SW 1271 (cell line): ENCODE measurements at places on chromosomes 3 and 15.
A peak's percentile ranks its signal among the peaks of the same experiment; 100 is the strongest.

GRCh38 chr15:90055182-90055581 is 47.1 kb downstream of the IDH2 start:
- DNase-seq: no peak

DNA sequence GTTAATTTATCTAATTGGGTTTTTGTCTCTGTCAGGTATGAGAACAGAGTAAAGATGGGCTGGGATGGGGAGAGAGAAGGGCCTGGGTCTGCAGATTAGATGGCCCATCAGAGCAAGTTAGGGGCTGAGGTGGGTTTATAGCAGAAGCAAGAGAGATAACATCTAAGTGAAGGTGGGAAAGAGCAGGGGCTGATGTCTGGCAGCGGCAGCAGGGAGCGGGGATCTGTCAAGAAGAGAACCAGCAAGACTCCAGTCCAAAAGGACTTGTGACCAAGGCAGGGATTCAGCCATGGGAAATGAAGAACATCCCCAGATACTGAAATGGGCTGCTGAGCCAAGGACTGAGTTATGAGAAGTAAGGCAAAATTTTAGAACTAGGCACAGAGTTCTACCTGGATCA is 320.6 kb upstream of the TBL1XR1 start:
- DNase-seq: no peak

GRCh38 chr3:3744826-3745225 is 54.4 kb upstream of the LRRN1 start:
- DNase-seq: no peak

- no peak for DNase-seq
These were observed 925.6 kb downstream of the FHIT start for GRCh38 chr3:60325610-60326170.

DNA sequence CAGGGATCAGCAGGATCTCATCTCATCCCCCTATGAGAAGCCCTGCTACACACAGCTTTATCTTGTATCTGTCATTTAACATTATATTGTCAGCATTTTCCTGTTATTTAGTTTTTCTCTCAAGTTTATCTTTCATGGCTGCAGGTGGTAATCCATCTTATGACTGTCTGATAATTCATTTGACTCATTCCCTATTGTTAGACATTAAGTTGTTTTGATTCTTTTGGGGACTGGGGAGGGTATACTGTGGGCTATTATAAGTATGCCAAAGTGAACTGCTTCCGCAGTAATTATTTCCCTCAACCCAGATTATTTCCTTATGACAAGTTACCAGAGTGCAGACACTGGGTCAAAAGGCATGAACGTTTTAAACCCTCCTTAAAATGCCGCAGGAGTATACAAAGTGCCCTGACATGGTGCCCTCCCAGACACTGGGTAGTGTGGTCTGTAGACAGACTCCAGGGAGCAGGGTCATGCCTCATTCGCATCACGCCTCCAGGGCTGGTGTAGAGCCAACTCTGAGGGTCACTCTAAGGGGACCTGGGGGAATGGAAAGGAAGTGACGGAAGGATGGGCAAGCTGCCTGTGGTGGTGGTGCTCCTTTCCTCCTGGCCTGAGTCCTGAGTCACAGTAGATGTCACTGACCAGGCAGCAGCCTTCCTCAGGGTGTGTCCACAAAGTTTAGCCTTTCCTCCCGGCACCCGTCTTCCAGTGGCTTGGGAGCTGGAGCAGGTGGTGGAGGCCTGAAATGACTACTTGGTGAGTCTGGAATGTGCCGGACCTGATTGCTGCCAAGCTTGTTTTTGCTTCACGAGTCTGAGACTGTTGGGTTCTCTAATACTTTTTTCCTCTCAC is 11.6 kb downstream of the GPR160 start:
- no peak for DNase-seq

GRCh38 chr15:60682615-60683014 is 203.7 kb upstream of the ICE2 start:
- DNase-seq: no peak

GRCh38 chr3:6508410-6508759 is 352.5 kb upstream of the GRM7 start:
- no peak for DNase-seq

GRCh38 chr3:46162975-46163555 is 45.0 kb downstream of the CCR1 start:
- DNase-seq: no peak

DNA sequence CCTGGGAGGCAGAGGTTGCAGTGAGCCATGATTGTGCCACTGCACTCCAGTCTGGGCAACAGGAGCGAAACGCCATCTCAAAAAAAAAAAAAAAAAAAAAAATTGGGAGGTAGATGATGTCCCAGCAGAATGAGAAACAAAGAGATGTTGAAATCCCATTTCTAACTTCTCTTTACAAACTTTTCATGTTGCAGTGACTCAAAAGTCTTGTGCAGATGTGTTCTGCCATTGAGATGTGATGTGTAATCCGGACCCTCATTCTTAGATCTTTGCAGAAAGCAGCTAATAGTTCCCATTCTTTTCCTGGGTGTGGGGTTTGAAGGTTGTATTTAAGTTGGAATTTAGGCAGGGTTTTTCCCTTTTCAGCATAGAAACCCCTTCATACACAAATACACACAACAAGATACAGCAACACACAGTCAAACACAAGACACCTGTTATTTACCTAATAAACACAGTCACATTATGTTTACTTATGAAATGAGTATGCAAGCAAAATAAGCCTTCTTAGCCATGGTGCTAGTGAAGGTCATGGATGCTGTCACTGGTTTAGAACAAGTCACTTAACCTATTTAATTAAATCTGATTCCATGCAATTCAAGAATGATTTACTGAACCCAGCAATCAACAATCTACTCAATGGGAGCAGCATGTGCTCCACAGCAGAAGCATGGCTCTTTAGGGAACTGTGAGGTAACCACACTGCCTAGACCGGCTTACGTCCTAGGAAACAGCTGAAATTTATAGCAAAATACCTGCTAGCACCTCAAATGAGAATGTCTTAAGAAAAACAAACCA is 14.9 kb downstream of the SIAH2 start:
- no peak for DNase-seq

DNA sequence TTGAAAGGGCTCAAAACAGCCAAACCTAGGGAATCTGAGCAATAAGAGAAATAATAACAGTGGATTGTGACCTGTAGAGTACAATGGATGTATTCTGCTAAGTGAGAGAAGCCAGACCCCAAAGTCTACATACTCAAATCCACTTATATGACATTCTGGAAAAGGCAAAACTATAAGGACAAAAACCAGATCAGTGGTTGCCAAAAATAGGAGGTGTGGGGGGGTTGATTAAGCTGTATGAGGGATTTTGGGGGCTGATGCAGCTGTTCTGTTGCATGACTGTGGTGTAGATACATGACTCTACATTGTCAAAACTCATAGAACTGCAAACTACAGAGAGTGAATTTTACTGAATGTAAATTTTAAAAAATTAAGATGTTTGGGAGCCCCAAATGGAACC is 20.1 kb upstream of the CGNL1 start:
- DNase-seq: no peak

DNA sequence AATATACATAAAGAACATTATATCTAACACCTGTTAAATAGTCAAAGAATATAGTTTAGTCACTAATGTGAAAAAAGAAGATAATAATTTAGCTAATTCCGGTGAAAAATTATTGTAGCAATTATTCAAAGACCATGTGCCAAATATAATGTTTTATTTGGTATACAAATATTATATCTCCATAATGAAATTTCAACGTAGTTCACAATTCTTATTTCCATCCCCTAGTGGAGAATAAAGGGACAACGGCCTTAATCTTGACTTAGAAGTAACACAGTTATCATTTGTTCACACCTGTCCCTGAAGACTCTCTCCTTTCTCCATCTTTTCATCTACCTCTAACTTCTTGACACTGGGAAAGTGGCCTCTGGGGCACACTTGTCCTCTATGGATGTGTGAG is 213.4 kb downstream of the ERC2 start:
- no peak for DNase-seq

GRCh38 chr3:129226374-129226773 is 23.0 kb upstream of the COPG1 start:
- DNase-seq: peak; percentile 45

DNA sequence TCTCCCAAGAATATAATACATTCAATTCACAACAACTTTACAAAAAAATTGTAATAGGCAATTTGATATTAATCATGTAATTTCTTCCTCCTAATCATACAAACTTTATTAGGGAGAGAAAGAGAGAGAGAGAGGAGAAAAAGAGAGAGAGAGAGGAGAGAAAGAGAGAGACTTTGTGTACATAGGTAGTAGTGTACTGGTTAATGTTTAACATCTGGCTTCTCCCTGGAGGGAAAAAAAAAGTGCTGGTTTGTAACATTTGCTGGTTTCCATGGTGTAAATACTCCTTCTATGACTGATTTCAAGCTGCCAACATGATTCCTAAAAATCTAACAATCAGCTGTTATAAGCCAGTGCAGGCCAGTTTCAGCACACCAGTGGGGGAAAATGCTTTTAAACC is 98.0 kb upstream of the ARHGEF26 start:
- DNase-seq: no peak

- DNase-seq: no peak
These were observed 19.1 kb upstream of the DNAAF4 start for GRCh38 chr15:55527150-55527549.

- DNase-seq: no peak
These were observed 53.3 kb upstream of the CPOX start for GRCh38 chr3:98646680-98647079.

DNA sequence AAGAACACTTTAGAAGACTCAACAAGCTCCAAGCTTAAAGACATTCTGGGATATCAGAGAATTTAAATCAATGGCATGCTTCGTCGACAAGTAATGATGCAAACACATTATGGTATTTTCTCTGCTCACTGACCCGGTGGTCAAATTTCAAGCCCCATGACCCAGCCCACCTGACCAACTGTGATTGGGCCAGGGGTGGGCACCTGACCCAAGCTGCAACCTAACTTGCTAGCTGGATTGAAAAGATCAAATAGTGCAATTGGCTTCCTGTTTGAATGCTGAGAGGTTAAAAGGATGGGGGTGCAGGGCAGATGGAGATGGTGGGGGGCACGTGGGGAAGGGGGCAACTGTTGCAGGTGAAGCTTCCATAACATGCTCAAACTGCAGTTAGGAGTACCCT is 250.4 kb downstream of the CLSTN2 start:
- DNase-seq: no peak

DNA sequence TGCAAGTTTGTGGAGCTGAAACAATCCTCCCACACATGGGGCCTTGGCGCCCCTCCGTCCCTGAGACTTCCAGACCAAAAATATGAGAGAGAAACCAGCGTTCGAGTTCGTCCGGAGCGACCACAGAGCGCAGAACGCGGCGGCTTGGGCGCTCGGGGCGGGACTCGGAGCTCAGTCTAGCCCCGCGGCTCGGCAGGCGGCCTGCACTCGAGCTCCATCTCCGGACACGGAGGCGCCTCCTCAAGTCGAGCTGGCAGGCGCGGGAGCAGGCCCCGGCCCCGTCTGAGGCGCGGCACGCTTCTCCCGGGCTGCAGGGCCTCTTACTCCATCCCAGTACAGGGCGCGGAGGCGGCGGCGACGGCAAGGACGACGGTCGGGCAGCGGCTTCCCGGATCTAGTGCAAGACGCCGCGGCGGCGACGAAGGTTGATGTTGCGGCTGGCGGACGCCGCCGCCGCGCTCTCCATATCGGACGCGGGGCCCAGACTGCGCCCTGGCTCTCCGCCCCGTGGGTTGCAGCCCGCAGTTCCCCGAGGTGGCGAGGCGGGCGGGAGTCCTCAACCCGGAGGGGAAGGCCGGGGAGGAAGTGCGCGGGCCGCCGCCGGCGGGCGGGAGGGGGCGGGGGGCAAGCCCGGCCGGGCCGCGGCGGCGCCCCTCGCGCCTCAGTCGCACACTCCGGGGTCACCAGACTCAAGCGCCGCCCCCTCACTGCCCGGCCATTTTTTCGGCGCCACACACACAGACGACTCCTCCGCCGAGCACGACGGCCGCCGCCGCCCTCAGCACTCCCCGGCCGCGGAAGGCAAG is 674 bp downstream of the MSL2 start:
- peak; percentile 14 for DNase-seq

GRCh38 chr3:63878394-63879060 is 14.9 kb downstream of the ATXN7 start:
- no peak for DNase-seq

DNA sequence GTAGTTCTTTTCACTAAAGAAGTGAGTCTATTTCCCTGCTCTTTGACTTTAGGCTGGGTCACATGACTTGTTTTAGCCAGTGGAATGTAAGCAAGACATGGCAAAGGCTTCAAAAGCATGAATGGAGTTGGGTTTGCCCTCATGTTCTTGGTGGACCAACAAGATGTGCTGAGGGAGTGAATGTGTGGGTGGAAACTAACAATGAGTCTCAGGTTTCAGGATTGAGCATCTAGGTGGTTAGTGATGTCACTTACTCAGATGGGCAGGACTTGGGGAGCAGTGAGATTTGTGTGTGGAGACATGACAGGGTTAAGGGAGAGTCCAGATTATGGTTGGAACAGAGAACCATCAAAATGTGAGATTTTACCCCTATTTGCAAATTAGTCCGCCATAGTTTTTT is 181.4 kb upstream of the UBE2E1 start:
- no peak for DNase-seq

- DNase-seq: no peak
These were observed 643 bp upstream of the LMCD1 start for GRCh38 chr3:8500989-8501370.

GRCh38 chr3:83226751-83227150 is 1465.3 kb upstream of the GBE1 start:
- no peak for DNase-seq

DNA sequence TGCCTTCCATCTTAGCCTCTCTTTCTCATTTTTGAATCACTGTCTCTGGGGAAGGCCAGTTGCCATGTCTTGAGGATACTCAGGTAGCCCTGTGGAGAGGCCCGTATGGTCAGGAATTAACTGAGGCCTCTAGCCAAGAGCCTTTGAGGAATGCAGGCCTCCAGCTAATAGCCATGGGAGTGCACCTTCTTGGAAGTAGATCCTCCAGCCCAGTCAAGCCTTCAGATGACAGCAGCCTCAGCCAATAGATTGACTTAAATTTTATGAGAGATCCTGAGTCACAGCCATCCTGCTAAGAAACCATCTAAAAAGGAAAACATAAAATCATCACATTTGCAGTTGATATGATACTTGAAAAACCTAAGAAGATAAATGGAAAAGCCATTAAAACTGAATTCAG is 112.5 kb upstream of the BNIP2 start:
- no peak for DNase-seq

DNA sequence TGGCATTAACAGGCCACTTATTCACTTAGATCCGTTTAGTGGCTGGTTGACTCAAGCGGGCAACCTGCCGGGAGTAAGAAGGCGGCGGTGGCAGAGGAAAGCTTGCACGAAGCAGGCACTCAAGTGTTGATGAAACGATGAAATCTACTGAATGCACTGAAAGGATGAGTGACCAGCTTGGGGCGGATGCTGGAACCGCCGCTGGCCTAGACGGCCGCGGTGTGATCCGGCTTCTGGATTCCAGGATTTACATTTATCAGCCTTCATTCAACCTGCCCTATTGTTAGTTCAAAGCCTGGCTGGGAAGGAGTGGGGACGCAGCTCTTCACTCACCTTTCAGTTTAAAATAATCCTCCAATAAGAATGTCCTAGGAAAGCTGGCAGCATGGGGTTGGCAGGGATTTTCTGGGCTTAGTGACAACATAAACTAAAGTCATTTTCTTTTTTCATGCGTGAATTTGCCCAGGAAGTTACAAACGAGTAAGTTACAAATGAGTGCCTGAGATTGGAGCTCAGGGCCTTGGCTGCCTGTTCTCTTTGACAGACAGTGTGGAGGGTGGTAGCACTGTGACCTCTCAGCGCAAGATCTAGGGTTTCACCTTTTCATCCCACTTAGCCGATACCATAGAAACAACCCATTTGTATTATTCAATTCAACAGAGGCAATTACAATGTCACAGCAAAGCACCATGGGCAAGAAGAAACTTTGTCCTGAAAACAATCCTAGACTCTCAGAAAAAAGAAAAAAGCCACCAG is 1.1 kb upstream of the PLCH1 start:
- no peak for DNase-seq
